Heart right ventricle (tissue), 16 donors: ENCODE measurements at places on chromosomes 3 and 15.

- peaks cover 48% of the 10 kb centered on the region for H3K27me3 ChIP-seq
- H3K27ac ChIP-seq: no peak overlapping the region
- H3K4me3 ChIP-seq: no peak overlapping the region
- DNase-seq: no peak
- H3K4me1 ChIP-seq: peaks cover 15% of the 10 kb centered on the region
Measured at GRCh38 chr3:129974833-129975704, 549 bp downstream of the TRH start.

GRCh38 chr3:139933766-139934165, 1.2 kb upstream of the CLSTN2 start:
- peaks cover 22% of the 10 kb centered on the region for H3K4me1 ChIP-seq
- H3K27me3 ChIP-seq: peaks cover 4% of the 10 kb centered on the region
- no peaks in the 10 kb centered on the region for H3K36me3 ChIP-seq

GRCh38 chr3:123050666-123051065, 16.2 kb upstream of the PDIA5 start:
- H3K4me1 ChIP-seq: peaks cover 10% of the 10 kb centered on the region
- no peaks in the 10 kb centered on the region for H3K27me3 ChIP-seq
- H3K4me3 ChIP-seq: no peak overlapping the region
- no peak for DNase-seq
- H3K27ac ChIP-seq: no peak overlapping the region

- no peak for DNase-seq
- no peak overlapping the region for H3K4me3 ChIP-seq
- H3K27ac ChIP-seq: no peak overlapping the region
- H3K36me3 ChIP-seq: peaks cover 75% of the 10 kb centered on the region
- no peaks in the 10 kb centered on the region for H3K27me3 ChIP-seq
Measured at GRCh38 chr3:62199126-62199525, 174.2 kb downstream of the FEZF2 start.

GRCh38 chr15:90232941-90233386, 777 bp downstream of the CIB1 start:
- no peaks in the 10 kb centered on the region for H3K36me3 ChIP-seq
- no peak for DNase-seq
- peak overlapping the region; percentile 92 for H3K27ac ChIP-seq
- H3K27me3 ChIP-seq: no peaks in the 10 kb centered on the region

DNA sequence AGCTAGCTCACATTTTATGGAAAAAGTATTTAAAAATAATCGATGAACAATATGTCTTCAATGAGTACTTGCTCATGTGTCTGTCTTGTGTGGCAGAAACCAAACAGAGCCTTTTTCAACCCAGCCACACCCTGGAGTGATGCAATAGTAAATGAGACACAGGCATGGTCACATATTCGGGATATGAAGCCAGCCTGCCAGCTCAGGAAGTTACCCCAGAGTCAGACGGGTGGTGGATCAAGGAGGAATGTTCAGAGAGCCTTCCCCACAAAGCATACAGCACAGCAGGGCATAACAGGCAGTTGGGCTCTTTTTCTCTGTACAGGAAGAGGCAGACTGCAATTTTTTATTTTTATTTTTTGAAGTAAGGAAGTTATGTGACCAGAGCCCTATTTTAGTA, 27.3 kb downstream of the LARP6 start:
- H3K27me3 ChIP-seq: no peaks in the 10 kb centered on the region
- no peak overlapping the region for H3K4me3 ChIP-seq
- H3K4me1 ChIP-seq: peaks cover 20% of the 10 kb centered on the region
- H3K27ac ChIP-seq: no peak overlapping the region

DNA sequence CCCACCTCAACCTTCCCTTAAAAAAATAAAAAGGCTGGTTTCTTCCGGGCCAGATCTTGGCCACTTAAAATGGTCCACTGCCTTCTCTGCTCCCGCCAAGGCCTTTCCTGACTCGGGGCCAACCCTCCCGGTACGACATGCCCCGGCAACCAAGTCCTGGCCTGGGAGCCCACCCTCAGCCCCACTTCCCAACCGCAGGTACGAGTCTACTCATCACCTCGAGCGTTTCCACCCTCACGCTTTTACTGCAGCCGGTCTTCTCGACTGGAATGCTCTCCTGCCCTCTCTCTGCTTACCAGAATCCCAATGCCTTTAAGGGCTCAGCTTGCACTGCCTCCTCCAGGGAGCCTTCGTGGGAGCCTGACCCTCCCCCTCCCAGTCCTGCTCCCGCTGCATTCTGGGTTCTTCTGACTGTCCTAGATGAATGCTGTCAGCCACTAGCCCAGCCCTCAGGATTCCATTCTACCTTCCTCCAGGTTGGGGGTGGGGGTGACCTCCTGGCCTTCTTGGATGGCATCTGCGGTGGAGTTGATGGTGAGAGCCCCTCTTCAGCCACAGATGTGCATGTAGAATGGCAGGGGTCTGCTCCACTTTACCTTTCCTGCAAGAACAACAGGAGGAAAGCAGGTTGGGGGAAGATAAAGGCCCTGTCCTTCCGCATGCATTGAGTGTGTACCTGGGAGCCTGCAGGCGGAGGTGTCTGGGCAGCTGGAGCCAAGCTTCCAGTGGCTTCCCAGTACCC, 1.1 kb upstream of the CSRNP1 start:
- H3K36me3 ChIP-seq: no peaks in the 10 kb centered on the region
- DNase-seq: no peak
- H3K4me3 ChIP-seq: no peak overlapping the region

- H3K4me3 ChIP-seq: peak overlapping the region; percentile 74
- no peak for DNase-seq
- H3K27ac ChIP-seq: no peak overlapping the region
- no peaks in the 10 kb centered on the region for H3K27me3 ChIP-seq
- H3K4me1 ChIP-seq: no peaks in the 10 kb centered on the region
Measured at GRCh38 chr3:146247911-146248310, 3.0 kb downstream of the PLSCR4 start.

GRCh38 chr3:188559856-188560255, 405.9 kb downstream of the LPP start:
- no peaks in the 10 kb centered on the region for H3K36me3 ChIP-seq
- no peak overlapping the region for H3K4me3 ChIP-seq
- no peaks in the 10 kb centered on the region for H3K27me3 ChIP-seq

GRCh38 chr3:33750211-33750548, 32.1 kb upstream of the CLASP2 start:
- H3K36me3 ChIP-seq: no peaks in the 10 kb centered on the region
- no peaks in the 10 kb centered on the region for H3K4me1 ChIP-seq
- no peaks in the 10 kb centered on the region for H3K27me3 ChIP-seq
- no peak overlapping the region for H3K27ac ChIP-seq

- no peaks in the 10 kb centered on the region for H3K36me3 ChIP-seq
- H3K4me3 ChIP-seq: no peak within 1 kb of the TSS
- H3K27me3 ChIP-seq: peaks cover 17% of the 10 kb centered on the region
- DNase-seq: no peak
Measured at GRCh38 chr15:43266834-43267233, at the start of gene TGM5. Gene TGM5 (minus strand): TSS chr15:43266928. CDS start chr15:43266849, 79 bp downstream.

- H3K27me3 ChIP-seq: no peaks in the 10 kb centered on the region
- H3K36me3 ChIP-seq: no peaks in the 10 kb centered on the region
- H3K4me1 ChIP-seq: no peaks in the 10 kb centered on the region
- no peak for DNase-seq
- no peak overlapping the region for H3K4me3 ChIP-seq
- no peak overlapping the region for H3K27ac ChIP-seq
Measured at GRCh38 chr3:157398598-157398997, 38.1 kb upstream of the PTX3 start.

DNA sequence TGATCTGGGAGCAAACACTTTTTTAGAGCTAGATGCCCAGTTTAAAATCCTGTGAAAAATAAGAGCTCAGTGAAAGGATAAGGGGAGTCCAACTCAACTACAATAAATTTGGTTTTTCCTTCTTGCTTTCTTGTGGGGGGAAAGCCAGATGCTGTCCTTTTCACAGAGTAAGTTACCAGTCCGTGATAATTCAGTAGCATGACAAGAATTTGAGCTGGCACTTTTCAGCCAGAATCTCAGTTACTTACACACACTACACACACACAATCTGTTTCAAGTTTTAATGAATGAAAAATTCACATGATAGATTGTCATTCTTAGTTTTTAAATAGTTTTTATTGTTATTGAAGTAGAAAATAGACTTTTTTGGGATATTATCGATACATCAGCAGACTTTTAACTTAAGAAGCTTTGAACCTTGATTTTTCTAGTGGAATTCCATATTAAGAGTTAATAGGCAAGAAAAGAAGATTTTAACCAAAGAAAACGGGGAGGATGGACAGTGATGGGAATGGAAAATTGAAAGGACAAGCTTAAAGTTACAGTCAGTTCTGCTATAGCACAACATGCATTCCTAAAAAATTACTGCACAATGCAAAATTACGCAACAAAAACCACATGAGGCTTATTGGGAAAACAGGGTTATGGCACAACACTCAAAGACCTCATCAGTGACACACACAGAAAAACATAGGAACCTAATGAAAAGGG, 47.0 kb downstream of the PSMD6 start:
- peaks cover 26% of the 10 kb centered on the region for H3K36me3 ChIP-seq
- no peak for DNase-seq
- no peak overlapping the region for H3K4me3 ChIP-seq
- H3K27me3 ChIP-seq: no peaks in the 10 kb centered on the region

GRCh38 chr3:104521606-104522336, 844.9 kb upstream of the ALCAM start:
- H3K36me3 ChIP-seq: no peaks in the 10 kb centered on the region
- no peaks in the 10 kb centered on the region for H3K27me3 ChIP-seq
- no peaks in the 10 kb centered on the region for H3K4me1 ChIP-seq
- H3K27ac ChIP-seq: no peak overlapping the region
- no peak for DNase-seq

DNA sequence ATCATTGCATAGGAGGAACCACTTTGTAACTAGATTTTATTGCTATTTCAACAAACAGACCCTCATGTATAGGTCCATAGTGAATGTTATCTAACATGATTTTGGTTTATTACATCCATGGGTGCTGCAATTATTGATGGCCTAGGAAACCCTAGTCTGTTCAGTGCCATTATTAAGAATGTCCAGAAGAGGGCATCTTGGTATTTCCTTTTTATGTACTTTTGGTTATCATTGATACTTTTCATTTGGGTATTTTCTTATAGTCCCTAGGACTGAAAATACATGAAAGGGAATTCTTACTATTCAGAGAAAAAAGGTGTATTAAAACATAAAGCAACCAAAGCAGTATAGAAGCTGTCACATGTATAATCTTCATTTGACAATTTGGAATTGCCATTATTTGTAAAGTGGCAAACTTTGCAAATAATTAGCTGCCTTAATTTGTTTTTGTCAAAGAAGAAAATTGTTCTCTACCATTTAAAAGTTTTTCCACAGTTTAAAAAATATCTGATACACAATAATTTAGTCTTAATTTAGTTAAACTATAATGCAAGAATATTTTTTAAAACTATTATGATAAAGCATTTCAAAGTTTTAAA, 48.7 kb downstream of the CNOT10 start:
- H3K36me3 ChIP-seq: peaks cover 61% of the 10 kb centered on the region
- no peak for DNase-seq
- H3K4me3 ChIP-seq: no peak overlapping the region
- H3K27ac ChIP-seq: no peak overlapping the region
- no peaks in the 10 kb centered on the region for H3K27me3 ChIP-seq
- no peaks in the 10 kb centered on the region for H3K4me1 ChIP-seq

DNA sequence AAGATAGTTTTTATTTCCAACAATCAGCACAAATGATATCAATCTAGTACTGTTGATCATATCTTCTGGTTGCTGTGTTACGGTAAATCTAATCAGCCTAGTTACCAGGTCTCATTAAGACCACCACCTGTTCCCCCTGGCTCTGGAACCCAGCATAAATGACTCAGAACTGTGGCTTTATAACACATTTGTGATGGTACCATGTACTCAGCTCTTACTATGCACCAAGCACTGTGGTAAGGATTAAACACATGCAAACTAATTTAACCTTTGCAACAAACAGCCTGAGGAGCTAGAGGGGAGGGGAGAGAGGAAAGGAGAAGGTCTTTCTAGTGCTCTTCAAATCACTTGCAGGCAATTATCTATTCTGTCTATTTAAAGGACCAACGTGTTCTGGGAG, 173.9 kb upstream of the LMCD1 start:
- H3K27ac ChIP-seq: no peak overlapping the region
- H3K4me3 ChIP-seq: no peak overlapping the region
- no peaks in the 10 kb centered on the region for H3K36me3 ChIP-seq
- no peak for DNase-seq
